ENCODE measurements at places on chromosomes 5 and 9. TPM values are rescaled to one million over a fixed set of nuclear protein-coding genes. Genes with fewer than 3 reads are reported as not detected.

The PPP3R2 gene
- total RNA-seq, result not detected

The SLC6A19 gene
- not detected for total RNA-seq

The TMC1 gene
- not detected for total RNA-seq

The LECT2 gene
- not detected for total RNA-seq

- no peak for DNase-seq
These were observed 105.3 kb downstream of the UBE2R2 start for GRCh38 chr9:33921967-33922895.

DNA sequence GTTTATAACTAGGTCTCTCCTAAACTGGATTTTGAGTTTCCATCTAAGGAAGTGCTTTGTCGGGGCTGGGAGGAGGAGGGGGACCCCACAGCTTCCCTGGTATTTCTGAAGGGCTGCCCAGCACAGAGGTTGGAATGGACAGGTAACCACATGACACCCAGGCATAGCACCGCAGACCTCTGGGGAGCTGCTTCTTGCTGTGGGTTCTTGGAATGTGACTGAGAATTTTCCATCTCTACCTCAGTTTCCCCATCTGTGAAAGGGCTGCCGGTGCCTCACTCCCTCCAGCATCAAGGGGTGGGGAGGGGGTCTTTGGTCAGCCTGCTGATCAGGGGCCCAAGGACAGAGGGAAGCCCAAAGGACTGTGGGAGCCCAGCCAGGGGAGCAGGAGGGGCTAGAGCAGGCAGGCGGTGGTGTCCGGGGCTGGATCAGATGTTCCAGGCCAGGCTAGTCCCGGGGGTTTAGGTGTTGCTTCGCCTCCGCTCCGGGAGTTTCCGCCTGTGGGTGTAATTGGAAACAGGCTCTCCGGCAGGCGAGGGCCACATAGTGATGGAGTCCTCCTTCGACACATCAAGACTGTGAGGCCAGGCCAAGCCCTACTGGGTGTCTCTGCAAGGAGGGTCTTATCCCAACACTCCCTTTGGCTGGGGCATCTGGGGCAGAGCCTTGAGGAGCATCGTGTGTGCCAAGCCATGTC, 3.3 kb downstream of the OLFML2A start:
- no peak for DNase-seq

DNA sequence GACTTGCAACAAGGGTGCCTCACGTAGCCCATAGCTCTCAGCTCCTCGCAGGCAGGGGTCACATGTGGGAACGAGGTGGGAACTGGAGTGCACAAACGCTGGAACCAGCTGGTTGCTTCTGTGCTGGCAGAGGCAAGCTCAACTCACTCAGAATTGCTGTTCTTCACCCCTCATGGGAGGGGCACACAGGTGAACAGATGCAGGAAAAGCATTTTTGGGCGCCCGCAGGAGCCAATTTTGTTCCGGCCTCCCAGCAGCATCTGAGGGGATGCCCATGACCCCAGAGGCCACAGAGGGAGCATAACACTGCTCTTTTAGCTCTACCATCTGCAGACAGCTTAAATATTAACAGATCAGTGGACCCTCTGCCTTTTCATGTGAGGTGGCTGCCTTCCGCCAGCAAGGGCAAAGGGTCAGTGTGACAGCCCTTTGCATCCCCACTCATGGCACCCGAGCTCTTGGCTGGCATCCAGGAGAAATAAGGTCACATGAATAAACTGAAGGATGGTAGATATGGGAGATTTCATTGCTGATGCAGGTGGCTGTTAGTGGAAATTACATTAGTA, 196.2 kb downstream of the SLCO4C1 start:
- no peak for DNase-seq

DNA sequence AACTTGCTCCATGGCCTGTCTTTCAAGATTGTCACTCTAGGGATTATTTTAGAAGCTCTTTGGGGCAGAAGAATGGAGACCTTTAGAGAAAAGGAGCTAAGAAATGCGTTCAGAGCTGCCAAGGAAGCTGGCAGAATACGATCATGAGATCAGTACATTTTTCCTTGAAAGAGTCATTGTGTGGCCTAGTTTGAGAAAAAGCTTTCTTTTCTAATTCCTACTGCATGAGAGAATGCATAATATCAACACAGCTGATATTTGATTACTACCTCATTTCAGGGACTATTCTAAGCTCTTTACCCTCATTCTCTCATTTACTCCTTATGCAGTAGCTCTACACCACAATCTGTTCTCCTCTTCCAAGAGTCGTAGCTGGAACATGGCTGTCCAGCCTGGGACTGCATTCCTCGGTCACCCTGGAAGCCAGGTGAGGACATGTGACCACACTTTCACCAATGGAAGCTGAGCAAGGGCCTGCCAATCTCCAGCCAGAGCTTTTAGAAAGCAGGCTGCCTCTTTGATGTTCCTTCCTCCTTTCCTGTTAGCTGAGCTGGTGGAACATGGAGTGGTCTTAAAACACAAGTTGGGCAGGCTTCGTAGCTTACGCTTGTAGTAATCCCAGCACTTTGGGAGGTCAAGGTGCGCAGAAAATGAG, 99.3 kb upstream of the LHFPL2 start:
- peak; percentile 94 for DNase-seq

DNA sequence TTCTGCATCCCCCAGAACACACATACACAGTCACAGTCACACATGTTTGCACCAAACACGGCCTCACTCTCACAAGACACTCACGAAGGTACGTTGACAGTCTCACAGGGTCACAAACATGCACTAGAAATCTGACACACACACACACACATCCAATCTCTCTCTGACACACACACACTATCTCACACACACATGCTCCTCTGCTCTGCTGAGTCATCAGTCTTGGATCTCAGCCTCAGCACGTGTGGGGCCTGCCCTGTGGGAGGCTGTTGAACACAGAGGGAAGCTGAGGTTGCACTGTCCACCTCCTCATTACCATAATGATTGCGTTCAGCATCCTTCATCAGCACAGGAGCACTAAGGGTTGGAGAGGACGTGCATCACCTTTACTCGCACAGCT, 188.8 kb downstream of the MTRR start:
- peak; percentile 56 for DNase-seq

DNA sequence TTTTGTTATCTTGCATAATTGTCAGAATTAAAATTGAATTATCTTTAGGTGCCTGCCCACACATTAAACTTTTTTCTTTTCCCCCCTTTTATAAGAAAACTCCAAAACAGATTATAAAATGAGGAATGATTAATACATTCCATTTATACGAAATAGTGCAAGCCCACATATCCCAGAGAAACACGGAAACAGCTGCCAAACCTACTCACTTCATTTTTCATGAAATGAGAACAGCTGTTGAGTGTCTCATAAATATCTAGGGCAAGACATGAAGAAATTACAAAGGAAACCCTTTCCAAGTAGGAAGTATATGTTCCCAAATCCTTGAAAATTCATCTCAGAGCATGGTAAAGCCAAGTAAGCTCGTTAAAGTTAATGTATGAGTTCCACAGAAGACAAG, 459.4 kb upstream of the NMUR2 start:
- no peak for DNase-seq

- no peak for DNase-seq
These were observed 2.1 kb downstream of the FBXW2 start for GRCh38 chr9:120791161-120791560.

DNA sequence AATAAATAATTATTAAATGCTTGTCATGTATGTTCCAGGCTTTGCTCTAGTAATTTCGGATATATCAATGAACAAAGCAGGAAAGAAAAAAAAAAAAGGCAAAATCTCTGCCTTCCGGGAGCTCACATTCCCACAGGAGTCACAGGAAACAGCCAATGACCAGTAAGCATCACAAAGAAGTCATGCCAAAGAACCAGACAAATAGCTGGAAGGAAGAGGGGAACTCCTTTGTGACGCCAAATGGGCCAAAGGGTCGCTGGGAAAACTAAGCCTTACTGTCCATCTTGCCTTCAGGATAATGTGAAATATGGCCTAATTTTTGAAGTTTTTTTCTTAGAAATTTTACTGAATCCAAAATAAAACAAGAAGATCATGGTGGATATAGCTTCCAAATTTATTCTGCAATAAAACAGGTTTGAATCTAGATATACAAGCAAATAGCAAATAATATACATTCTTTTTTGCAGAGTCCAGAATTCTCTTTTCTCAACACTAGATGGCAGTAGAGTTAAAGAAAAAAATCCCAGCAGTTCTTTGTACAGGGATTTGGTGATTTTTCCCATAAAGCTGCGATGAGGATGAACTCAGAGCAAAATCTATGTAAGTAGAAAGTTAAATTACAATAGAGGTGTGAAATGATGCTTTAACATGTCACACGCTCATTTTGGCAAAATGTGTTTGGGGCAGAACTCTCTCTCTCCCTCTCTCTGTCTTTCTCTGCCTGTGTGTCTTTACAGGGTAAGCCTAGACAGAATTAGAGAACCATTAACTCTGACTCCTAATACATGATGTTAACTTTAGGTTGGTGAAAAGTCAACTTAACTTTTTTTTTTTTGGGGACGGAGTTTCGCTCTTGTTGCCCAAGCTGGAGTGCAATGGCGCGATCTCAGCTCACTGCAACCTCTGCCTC, 60.0 kb upstream of the TUT7 start:
- DNase-seq, result peak; percentile 50

DNA sequence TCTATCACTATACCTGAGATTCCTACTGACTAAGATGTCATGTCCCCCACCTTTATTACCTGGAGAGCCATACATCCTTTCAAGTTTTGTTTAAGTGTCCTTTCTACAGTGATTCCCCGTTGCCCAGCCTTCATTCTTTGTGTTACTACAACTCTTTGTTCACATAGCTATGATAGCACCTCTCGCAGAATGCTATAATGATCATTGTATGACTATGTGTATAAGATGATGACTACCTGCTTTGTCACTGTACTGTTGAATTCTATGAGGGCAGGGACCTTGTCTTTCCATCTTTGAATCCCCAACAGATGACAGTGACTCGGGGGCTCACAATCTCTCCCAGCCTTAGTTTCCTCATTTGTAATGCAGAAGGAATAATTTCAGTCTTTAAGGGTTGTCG, 361.2 kb downstream of the NPR3 start:
- DNase-seq, result no peak

GRCh38 chr5:31124651-31125305, 68.7 kb upstream of the CDH6 start:
- DNase-seq, result no peak

DNA sequence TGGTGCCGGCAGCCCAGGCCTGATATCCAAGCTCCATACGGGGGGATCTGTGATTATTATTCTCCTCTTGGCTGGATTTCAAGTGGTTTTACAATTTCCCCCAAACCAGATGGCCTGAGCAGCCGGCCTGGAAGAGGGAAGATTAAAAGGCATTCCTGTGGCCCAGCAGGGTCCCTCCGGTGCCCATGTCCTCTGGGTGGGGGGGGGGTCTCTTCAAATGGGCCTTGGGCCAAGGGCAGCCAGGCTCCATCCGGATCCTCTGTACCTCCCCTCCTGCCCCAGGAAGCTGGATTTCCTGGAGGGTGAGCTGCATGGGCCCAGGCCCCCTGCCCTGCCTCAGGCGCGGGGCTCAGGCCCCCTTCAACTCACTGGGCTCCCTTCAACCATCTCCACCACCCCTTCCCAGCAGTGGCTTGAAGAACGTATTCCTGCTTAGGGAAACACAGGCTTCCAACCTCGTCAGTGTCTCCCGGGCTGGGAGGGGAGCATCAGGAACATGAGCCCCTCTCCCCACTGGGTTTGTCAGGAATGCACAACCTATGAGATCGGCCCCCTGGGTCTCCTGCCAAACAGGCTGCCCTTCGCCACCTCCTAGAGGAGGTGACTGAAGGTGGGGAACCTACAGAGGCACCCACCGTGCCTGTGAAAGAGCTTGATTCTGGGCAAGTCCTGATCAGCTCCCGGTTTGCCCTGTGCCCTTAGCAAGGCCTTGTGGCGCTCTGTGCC, 62.9 kb upstream of the ORM1 start:
- DNase-seq, result no peak

Measured in IMR-90 (cell line).